Left cardiac atrium (tissue), 4 donors: ENCODE measurements at places on chromosomes 1 and 21.

DNA sequence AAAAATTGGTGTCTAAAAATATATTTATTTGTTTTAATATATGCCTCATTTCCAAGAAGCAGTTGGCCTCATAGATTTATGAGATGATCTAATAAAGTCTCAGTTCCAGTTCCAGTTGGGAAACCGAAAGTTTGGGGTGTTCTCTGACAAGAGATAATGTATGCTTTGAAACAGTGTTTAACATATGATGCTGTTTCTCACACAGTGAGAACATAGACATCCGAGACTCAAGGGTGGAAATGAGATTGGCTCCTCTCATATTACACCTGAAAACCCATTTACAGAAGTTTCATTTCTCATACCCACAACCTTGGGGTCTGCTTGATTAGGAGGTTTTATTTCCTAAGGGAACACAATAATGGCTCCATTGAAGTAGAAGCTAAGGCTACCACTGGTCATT is 200.6 kb upstream of the BEND5 start:
- DNase-seq: no peak

DNA sequence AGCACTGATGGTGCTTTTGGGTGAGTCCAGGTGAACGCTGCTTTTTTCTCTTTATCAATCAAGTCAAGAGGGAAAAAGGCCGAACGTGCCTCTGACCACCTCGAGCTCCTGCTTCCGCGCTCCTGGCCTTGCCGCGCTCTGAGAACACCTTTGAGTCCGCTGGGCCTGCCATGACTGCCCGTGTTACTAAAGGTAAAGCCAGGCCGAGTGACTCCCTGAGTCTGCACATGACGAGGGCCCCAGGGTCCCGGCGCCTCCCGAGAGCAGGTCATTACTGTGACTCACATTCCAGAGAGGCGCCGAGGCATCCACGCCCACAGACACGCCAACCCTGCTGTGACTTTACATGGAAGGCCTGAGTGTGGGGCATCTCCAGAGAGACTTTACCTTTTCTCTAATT is 11.1 kb downstream of the POFUT2 start:
- no peak for DNase-seq

- no peak for DNase-seq
These were observed 64.1 kb upstream of the NTPCR start for GRCh38 chr1:232886271-232886670.

GRCh38 chr21:34129901-34130715 is 56.7 kb downstream of the MRPS6 start:
- no peak for DNase-seq

GRCh38 chr1:97826820-97827219 is 94.0 kb downstream of the DPYD start:
- no peak for DNase-seq

- DNase-seq: no peak
These were observed 41.7 kb downstream of the TNFRSF9 start for GRCh38 chr1:7898962-7899361.

DNA sequence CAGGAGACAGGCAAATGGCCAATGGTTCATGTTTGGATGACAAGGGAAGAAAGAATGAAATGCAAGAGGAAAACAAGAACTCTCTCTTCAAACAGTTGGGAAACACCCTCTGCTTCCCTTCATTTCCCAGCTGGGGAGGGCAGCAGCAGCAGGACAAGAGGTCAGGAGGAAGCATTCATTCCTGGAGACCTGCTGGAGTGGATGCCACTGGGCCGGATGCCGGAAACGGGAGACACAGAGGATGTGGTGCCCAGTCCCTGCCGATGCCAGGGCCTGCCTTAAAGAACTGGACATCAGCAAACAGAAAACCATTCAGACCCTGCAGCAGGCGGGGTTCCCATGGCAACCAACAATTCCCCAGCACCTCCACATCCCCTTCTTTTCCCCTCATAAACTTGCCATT is 102.3 kb upstream of the ZNF648 start:
- peak; percentile 33 for DNase-seq

DNA sequence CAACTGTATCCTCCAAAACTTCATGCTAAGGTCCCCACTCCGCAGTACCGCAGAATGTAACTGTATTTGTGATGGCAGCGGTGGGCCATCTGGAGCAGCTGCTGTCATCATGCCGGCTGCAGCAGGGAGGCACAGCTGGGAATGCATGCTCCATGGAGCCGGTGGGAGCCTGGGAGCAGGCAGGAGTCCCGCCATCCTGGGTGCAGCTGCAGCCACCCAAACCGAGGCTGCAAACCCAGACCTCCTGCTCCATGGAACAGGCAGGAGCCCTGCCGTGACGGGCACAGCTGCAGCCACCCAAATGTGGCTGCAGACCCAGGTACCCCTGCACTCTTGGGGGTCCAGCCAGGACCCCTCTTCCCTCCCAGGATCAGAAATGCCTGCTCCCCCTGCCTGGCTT is 80.3 kb downstream of the SCMH1 start:
- no peak for DNase-seq

DNA sequence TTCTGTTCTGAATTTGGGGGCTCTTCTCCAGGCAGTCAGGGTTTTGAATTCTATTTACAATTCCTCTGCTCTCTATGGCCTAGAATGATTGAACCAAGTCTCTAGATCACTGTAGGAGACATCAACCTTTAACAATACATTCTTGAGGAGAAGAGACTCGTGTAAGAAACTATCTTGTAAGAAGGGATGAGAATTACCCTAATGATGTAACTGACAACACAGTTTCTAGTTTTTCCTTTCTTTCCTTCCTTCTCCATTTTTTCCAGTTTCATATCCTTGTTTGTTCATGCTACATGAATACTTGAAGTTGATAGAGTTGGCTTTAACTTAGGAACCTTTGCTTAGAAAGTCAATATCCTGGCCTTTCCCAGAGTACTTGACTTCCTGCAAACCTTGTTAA is 1.3 kb upstream of the ATP1A1 start:
- DNase-seq: no peak

DNA sequence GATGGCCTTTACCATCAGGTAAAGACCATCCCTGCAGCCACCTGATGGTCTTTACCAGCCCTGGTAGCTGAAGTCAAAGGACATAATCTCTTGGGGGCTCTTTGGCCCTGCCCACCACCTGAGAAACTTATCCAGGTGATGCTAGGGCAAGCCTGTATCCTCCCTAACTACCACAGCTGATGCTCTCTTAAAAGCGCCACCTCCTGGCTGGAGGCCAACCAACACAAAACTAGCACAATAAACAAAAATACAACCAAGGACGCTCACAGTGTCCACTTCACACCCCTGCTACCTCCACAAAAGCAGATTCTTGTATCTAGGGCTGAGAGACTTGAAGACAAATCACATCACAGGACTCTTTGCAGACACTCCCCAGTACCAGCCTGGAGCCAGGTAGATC is 357.1 kb upstream of the POU3F1 start:
- no peak for DNase-seq

DNA sequence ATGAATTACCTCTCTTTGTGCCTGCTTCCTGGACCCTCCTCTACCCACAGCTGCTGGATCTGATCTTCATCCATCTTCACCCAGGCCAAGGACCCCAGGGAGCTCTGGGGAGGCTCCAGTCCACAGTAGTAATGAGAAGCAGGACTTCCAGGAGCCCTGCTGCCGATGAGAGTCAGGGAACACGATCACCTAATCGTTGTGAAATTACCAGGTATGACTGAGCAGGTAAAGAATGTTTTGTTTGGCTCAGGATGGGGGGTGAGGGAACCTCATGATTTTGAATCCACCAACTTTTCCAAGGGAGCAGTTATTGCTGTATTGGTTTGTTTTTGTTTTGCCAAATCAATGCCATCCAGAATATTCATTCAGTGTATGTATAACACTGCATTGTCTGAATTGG is 454.0 kb downstream of the PLPP3 start:
- DNase-seq: no peak

- no peak for DNase-seq
These were observed 31.2 kb upstream of the NADK start for GRCh38 chr1:1809489-1809888.

GRCh38 chr1:38991638-38992411 is 749 bp downstream of the AKIRIN1 start:
- DNase-seq: peak; percentile 59

DNA sequence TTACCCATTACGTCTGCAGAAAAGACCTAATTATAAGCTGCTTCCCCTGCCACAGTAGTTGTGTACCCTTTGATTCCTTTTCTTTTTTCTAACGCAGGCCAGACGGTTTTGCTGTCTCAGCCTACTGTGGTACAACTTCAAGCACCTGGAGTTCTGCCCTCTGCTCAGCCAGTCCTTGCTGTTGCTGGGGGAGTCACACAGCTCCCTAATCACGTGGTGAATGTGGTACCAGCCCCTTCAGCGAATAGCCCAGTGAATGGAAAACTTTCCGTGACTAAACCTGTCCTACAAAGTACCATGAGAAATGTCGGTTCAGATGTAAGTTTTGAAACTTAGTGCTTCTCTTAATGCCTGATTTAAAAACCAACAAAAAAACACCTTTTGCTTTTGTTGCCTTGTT is 35.8 kb downstream of the ATF6 start:
- no peak for DNase-seq

DNA sequence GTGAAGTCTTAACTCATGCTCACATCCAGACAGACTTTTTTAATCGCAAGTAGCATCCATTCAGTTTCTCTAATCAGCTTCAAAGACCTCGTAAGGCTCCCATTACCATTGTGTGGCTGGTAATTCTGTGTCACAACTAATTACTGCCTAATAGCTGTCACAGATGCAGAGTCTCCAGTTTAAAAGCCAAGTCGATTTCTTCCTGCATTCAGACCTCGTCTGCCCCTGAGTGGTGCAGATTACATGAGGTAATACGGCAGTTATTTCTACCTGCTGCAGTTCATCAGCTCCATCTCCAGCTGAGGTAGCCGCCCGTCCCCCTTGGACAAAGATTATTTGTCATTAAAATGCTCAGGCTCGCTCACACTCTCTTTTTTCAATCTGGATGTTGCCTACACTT is 34.4 kb upstream of the OLIG2 start:
- DNase-seq: no peak

GRCh38 chr1:101843160-101843559 is 153.6 kb downstream of the OLFM3 start:
- DNase-seq: no peak

DNA sequence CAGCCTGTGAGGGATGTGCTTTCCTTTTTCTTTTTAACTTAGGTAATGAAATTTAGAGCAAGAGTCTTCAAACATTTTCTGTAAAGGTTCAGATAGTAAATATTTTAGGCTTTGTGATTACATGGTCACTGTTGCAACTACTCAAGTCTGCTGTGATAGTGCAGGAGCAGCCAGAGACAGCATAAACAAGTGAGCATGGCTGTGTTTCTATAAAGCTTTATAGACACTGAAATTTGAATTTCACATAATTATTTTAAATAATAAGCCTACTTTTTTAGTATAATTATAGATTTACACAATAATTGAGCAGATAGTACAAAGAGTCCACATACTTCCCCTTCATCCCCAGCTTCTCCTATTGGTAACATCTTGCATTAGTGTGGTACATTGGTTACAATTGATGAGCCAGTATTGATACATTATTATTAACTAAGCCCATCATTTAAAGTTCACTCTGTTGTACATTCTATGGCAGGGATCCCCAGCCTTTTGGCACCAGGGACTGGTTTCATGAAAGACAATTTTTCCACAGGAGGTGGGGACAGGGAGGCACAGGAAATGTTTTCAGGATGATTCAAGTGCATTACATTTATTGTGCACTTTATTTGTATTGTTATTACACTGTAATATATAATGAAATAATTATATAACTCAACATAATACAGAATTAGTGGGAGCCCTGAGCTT is 3.0 kb downstream of the ATF6 start:
- DNase-seq: no peak

DNA sequence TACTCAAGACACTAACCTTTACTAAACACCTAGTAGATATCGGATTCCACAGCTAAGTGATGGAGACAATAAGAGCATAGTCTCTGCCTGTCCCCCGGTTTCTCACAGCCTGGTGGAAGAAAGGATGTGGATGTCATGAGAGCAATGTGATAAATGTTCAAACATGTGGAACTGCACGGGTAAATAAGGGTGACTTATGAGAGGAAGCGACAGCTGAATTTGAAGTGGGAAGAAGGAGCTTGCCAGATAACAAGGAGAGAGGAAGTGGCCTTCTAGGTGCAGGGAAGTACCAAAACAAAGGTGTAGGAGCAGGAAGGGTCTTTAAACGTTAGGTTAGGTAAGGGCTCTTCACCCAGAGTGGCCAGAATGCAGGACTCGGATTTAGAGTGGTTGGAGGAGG is 178.6 kb upstream of the NRIP1 start:
- DNase-seq: no peak

DNA sequence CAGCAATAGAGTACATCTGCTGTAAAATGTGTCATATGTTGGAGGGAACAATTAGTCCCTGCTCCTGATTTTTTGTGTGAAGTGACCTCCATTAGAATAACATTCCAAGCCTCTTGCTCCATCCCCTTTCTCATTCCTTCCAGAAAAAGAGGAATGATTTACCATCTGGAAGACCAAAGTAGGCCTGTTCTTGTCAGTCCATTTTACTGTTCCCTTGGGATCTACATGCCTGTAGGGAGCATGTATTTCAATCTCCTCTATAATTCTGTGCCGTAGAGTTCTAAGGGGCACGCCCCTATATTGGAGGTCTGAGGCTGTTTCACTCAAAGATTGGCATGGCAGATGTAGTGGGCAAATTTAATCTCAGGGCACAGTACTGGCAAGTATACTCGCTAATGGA is 48.8 kb upstream of the MAN1A2 start:
- DNase-seq: no peak

- no peak for DNase-seq
These were observed 21.8 kb downstream of the TENT5C start for GRCh38 chr1:117627546-117628130.

DNA sequence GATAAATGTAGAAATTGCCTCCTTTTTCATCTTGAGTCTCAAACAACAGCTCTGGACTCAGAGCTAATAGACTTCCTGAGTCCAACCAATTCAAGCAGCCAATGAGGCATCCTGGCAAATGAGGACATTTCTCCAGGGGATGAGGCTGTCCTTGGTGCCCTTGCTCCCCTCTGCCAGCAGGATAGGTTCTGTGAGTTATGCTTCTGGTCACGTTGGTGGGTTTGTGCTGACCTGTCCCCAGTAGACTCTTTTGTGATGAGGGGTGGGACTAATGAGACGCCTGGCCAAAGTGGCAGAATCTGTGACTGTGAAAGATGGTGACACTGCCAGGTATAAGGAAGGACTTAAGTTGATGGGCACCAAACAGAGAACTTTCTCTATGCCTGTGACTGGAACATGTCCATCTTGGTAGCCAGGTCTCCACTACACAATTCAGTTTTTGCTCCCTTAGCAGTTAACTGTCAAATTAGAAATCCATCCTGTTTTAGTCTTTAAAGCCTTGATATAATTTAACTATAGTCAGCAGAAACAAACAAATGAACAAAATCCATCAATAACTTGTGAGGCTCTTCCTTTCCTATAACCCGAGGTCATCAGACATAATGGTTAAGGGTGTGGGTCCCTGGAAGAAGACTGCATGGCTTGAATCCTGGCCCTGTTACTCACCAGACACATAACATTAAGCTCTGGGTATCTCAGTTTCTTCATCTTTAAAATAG is 35.7 kb upstream of the THEM4 start:
- no peak for DNase-seq

DNA sequence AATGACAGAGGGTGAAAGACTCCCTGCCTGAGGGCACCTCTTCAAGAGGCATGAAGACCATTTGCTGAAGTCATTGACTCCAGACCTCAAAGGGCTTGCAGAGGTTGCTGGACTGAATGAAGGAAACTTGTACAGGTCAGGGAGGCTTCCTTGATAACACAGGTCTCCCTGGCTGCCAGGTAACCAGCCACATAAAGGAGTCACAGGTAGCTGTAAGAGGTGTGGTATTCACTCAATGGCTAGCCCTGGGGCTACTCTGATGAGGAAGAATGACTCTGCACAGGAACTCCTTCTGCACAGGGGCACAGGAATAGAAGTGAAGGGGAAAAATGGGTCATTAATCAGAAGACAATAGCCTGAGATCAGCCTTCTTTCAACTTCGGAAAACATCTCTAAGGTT is 187.5 kb downstream of the LMX1A start:
- no peak for DNase-seq
